ENCODE measurements at places on chromosomes 6 and 20.

DNA sequence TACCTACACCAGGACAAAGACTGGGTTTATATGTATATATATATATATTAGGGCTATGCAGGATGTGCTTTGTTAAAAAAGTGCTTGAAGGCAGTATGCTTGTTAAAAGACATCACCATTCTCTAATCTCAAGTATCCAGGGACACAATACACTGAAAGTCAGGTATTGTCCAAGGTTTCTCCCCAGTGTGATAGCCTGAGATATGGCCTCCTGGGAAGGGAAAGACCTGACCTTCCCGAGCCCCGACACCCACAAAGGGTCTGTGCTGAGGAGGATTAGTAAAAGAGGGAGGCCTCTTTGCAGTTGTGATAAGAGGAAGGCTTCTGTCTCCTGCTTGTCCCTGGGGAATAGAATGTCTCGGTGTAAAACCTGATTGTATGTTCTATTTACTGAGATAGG is 156.9 kb downstream of the GPX5 start:
- DNase-seq: no peak

DNA sequence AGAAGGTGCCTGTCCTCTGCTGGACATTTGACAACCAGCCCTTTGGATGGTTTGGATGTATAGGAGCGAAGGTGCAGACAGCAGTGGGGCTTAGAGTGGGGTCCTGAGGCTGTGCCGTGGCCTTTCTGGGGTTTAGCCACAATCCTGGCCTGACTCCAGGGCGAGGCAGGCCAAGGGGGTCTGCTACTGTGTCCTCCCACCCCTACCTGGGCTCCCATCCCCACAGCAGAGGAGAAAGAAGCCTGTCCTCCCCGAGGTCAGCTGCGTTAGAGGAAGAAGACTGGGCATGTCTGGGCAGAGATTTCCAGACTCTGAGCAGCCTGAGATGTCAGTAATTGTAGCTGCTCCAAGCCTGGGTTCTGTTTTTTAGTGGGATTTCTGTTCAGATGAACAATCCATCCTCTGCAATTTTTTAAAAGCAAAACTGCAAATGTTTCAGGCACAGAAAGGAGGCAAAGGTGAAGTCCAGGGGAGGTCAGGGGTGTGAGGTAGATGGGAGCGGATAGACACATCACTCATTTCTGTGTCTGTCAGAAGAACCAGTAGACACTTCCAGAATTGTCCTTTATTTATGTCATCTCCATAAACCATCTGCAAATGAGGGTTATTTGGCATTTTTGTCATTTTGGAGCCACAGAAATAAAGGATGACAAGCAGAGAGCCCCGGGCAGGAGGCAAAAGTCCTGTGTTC is 1.3 kb upstream of the CDKN1A start:
- DNase-seq: no peak

DNA sequence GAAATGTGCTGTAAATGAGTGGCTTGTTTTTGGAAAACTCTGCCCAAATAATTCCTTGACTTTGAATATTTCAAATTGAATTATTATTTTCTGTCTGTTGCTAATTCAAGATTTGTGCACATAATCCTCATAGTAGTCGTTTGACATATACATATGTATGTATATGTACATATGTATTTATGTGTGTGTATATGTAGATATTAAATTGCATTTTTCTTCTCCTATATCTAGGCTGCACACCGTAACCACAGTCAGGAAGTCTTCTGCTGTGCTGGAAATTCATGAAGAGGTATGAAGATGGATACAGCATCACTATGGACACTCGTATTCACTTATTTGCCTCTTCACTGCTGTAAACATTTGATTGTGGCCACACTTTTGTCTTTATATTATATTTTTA is 29.6 kb downstream of the OPN5 start:
- no peak for DNase-seq

GRCh38 chr6:71808865-71809264 is 77.5 kb upstream of the RIMS1 start:
- no peak for DNase-seq

DNA sequence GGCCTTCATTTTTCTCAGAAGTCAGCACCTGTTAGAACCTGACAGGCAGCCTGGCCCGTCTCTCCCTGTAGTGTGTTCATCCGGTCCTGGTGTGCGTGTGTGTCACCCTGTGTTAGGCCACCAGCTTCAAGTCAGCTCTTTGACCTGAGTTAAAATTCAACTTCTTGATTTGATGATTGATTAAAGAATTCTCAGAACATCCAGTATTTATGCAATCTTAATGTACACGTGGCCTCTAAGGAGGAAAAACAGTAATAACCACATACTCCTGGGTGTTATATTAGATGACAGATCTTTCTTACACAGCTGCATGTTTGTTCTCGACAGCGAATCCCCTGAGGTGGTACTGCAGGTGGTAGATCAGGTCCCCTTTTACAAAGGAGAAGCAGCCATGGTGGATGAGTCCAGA is 19.1 kb upstream of the TMEM217 start:
- DNase-seq: no peak

DNA sequence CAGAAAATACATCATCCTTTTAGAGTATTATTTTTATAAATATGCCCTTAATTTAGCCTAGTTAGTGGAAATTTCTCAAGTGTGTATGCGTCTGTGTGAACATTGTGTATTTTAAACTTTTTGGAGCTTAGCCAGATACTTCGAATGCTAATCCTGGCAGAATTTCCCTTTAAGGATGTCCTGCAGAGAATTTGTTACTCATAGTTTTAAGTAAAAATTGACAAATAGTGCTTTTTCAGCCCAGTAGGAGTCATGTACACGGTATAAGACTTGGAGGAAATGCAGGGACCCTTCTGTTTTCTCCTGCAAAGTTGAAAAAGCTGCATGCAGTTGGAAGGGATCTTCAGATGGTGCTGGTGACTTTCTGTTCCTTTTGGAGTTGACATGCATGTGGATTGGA is at the start of gene FHL5:
Gene FHL5 (plus strand): TSS at position 243 of the 400 bp plus-strand sequence. CDS start 40,486 bp downstream, outside the sequence.
- DNase-seq: no peak

DNA sequence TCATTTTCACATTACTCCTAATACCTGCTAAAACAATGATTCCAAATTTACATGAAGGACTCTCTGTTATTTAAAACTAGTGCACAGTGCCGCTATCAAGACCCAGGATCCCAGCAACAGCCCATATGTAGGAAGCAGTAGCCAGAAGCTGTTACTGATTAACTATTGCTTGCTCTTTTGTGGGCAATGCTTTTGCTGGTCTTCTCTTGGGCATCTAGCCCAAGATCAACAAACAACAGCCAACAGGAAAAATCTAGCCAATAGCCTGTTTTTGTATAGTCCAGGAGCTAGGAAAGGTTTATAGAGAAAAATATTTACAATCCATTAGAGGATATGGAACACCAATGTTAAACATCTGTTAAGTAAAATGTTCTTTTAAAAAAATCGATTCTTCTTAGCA is 22.1 kb upstream of the TENT5A start:
- DNase-seq: no peak

GRCh38 chr20:665276-665675 is 10.3 kb downstream of the SCRT2 start:
- no peak for DNase-seq

DNA sequence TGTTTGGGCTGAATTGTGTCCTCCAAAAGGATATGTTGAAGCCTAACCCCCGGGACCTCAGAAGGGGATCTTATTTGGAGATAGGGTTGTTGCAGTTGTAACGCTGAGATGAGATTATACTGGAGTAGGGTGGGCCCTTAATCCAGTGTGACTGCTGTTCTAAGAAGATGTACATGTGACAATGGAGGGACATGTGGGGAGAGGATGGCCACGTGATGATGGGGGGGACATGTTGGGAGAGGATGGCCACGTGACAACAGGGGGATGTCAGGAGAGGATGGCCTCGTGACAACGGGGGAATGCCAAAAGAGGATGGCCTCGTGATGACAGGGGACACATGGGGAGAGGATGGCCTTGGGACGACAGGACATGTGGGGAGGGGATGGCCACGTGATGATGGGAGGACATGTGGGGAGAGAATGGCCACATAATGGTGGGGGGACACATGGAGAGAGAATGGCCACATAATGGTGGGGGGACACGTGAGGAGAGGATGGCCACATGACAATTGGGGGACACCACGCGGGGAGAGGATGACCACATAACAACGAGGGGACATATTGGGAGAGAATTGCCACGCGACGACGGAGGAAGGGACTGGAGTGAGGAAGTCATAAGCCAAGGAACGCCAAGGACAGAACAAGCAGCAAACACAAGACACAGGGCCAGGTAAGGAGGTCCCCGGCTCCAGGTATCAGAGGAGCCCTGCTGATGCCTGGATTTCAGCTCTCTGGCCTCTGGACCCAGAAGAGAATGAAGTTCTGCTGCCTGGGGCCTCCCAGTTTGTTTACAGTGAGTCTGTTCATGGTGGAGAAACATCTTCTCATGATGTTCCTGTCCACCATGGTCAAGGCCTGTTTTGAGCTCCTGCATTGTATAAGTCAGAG is 29.2 kb downstream of the SYNJ2 start:
- DNase-seq: no peak

- no peak for DNase-seq
Measured at GRCh38 chr20:60986506-60987156, 265.4 kb upstream of the CDH4 start.

DNA sequence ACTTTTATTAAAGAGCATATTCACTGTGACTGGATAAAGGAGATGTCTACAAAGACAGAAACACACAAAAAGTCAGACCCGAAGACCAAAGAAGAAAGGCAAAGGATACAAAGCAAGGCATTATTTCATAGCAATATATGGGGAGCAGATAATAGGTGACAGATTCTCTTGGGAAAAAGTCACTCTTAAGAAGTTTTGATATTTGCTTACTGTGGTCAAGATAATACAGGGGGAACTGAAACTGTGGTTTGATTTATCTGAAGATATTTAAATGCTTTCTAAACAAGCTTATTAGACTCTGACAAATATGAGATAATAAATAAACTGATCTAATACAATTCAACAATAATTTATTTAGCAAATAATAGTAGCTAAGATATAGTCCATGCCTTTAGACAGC is 14.7 kb downstream of the CYP39A1 start:
- DNase-seq: no peak

DNA sequence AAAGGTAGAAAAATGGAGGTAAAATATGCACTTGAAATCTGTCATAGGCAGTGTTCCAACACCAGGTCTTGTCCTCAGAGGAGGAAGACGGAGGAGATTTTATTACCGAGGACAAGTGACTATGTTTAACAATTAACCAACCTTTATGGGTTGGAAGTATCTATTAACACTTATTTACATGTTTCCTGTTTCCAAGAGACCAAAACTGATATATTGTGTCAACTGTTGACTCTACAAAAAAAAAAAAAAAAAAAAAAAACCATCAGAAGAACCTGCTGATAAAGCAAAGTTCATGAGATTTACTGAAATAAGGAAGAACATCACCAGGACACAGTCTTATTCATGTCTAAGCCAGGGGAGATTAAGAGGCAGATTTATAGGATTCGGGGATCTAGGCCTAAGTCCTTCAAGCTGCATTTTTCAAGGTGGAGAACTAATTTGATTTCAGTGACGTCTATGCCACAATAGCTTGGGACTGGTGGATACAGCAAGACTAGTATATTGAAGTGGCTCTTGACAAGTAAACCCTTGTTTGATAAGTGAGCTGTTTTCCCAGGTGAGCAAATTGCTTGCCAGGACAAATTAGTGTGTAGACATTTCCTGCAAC is 126.6 kb upstream of the NAA20 start:
- no peak for DNase-seq

DNA sequence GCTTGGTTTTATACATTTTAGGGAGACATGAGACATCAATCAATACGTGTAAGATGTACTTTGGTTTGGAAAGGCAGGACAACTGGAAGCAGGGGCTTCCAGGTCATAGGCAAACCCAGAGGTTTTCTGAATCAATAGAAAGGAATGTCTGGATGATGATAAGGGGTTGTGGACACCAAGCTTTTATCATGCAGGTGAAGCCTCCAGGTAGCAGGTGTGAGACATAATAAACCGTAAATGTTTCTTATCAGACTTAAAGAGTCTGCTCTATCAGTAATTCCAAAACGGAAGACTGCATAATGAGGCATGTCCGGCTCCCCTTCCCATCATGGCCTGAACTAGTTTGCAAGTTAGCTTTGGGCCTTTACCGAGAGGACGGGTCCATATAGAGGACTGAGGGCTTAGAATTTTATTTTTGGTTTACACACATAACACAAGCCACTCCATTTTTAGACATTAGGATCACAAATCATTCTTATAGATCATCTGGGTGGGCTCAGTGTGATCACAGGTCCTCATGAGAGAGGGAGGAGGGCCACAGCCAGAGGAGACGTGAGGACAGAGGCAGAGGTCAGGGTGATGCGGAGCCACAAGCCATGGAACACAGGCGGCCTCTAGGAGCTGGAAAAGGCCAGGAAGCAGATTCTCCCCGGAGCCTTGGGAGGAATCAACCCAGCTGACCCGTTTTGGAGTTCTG is 10.7 kb upstream of the SERPINB9 start:
- no peak for DNase-seq

- no peak for DNase-seq
Measured at GRCh38 chr6:148713921-148714320, 32.9 kb upstream of the UST start.

DNA sequence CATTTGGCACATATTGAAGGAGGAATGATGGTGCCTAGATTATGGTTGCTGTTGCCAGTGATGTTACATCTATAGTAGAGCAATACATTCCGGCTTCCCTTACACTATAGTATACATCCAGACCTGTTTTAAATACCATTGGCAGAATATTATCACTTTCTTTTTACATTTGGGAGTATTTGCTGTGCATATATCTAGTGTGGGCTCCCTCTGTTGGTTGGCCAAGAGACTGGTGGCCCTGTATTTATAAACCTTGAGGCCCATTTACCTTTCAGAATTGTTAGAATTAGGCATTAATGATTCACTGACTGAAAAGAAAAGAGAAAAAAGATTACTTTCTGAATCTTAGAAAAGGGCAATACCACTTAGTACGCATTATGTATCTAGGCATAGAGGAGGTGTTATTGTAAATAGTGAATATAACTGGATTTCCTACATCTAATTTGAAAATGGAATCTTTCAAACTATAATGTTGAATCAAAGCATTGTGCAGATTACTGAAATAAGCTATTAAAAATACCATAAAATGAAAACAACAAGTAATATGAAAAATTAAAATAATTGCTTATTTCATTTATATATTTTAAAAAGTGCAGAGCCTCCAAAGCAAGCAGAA is 628.8 kb upstream of the MAN1A1 start:
- DNase-seq: no peak

Data from left renal cortex interstitium (tissue), 4 donors.